ENCODE measurements at places on chromosomes 12 and 14.

DNA sequence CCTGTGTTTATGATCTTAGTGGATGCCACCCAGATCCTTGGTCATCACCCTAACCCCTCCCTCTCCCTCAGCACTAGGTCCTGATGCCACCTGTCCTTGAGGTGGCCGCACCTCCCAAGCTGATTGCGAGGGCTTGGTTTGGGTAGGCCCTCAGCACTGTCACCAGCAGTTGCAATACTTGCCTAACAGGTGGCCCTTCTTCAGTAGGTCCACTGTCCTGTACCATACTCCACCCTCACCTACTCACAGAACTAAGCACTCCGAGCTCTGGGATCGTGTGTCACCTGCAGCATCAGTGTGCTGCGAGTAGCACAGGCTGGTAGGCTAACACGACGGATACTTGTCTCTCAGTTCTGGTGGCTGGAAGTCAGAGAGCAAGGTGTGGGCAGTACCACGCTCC lies 14.0 kb upstream of the SERPINA12 start:
- no peak for DNase-seq

GRCh38 chr14:38775986-38776385 lies 327.0 kb downstream of the SEC23A start:
- DNase-seq = no peak

DNA sequence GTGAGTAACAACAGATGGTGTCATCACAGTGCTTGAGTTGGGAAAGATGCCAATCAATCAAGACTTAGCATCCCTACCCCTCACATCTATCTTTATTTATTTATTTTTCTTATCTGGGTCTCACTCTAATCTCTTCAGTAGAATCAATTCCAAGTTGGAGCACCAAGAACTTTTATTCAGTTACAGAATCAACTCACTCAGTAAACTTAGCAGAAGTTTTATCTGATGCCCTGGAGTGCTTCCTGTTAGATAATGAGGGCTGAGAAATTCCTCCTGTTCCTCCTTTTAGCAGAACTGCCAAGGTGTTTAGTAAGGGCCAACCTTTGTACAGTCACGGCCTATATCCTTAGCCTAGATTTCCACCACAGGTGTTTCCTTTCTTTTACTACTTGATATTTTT lies 11.3 kb upstream of the SLC5A8 start:
- DNase-seq = no peak

DNA sequence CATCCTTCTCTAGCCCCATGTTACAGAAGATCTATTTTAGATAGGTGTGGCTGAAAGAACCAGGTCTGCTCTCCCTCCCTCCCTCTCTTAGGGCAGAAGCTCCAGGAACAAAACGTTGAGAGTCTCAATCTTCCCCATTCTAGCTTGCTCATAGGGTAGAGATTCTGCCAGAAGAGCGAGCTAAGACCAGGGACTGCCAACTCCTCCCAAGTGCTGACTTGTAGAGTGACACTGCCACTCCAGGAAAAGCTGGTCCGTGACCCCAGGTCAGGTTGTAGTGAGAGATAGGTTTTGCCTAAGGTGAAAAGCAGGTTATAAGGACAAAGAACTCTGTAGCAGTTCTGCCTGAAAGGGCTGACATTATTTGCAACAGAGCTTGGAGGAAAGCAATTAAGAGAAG lies 73.4 kb downstream of the INSM2 start:
- DNase-seq = no peak

- peak; percentile 50 for DNase-seq
These were observed 750 bp upstream of the DBX2 start for GRCh38 chr12:45051572-45052125.

GRCh38 chr12:12946686-12947355 lies 5.1 kb downstream of the GPRC5D start:
- DNase-seq = peak; percentile 17

DNA sequence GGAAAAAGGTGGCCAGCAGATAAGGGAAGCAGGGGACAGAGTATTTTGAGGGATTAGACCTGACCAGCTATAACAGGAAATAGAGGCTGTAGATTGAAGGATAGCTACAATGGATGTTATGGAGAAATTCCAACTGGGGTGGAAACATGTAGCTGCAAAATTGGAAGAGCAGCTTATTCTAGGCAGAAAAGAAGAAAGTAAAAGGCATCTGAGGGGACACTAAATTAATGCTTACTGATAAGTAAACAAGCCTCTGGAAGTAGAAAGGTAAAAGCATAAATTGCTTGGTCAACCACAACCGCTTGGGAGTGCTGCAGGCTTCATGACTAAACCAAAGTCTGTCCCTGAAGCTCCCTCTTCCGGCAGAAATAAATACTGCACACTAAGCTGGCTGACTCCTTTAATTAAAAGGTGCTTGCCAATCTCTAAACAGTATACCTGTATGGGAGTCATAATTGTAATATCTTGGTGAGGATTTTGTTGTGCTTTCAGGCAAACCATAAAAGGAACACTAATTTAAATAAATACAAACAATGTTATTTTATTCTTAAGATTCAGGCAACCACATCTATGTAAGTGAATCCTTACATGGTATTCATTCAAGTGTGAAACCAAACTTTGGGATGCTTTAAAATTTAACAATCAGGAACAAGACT lies 7.7 kb downstream of the UBC start:
- no peak for DNase-seq

DNA sequence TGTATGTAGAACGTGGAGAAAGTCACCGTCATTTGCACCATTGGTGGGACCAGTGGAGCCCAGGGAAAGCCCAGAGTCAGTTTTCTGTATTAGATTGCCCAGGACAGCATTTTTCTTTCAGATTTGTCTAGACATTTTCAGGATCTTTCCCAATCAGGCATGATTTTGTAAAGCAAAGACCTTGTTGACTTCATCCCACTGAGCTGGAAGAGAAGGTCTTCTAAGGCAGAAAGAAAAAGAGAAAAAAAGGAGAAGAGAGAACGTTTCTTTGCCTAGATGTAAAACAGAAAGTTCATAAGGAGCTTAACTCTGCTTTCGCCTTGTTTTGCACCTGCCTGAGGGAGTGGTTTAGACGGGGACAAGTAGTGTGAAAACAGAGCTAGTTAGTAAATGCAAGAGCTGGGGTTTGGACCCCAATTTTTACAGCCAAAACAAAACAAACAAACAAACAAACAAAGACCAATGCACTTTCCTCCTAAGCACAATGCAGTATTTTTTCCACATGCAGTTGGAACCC lies 273.1 kb downstream of the ZFP36L1 start:
- DNase-seq = no peak

Data from H1 (cell line).